ENCODE measurements at places on chromosomes 1 and 21. TPM values are rescaled to one million over a fixed set of nuclear protein-coding genes. Genes with fewer than 3 reads are reported as not detected.

- peaks cover 1% of the 10 kb centered on the region for H3K27me3 ChIP-seq
- H3K36me3 ChIP-seq: no peaks in the 10 kb centered on the region
- peak overlapping the region; percentile 72 for H3K4me3 ChIP-seq
- peak; percentile 99 for DNase-seq
Observed at GRCh38 chr1:53145942-53146708, 3.7 kb upstream of the SLC1A7 start.

DNA sequence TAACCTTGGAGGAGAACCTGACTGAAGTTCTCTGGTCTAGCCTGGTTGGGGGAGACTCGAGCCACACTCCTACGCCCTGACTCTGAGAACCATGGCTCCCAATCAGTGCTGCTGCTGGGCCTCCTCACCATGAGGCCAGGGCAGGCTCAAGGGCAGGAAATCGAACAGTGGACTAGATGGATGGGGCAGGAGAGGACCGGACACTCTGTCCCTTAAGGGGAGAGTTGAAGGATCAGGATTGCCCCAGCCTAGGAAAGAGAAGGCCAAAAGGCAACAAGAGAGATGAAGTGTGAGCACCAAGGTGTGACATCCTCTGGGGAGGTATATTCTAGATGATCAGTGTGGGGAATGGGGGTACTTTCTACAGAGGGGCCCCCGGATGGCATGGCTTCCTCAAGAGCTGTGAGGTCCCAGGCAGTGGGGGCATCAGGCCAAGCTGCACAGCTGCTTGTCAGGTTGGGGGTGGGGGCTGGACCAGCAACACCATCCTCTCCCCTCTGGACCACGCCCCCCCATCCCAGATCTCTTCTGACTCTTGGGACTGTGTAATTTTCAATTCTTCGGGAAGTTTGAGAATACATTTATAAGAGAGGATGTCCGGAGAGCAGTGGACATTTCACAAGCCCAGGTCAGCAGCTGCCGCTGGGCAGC is 34.0 kb downstream of the MX1 start:
- 0 out of 2 replicates have a peak, but pooled peaks cover 5% of the 10 kb centered on the region for H3K4me1 ChIP-seq
- DNase-seq: no peak
- H3K27me3 ChIP-seq: peaks cover 3% of the 10 kb centered on the region
- H3K27ac ChIP-seq: no peak overlapping the region

DNA sequence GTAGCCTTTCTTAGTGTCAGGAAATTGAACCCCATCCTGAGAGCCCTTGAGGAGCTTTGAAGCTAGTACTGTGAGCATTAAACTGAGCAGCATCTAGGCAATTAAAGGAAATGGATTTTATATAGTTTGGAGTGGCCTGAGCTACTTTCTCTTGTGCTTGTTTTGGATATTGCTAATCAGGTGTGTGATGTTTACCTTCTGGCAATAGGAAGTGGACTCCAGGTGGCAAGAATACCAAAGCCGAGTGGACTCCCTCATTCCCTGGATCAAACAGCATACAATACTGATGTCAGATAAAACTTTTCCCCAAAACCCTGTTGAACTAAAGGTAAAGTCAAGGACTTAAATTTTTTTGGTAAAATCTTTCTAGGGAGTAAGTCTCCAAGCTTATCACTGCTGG is 79.4 kb downstream of the MACF1 start:
- no peak overlapping the region for H3K4me3 ChIP-seq
- no peak for DNase-seq
- H3K27ac ChIP-seq: no peak overlapping the region
- peaks cover 20% of the 10 kb centered on the region for H3K4me1 ChIP-seq
- H3K27me3 ChIP-seq: peaks cover 3% of the 10 kb centered on the region

Gene PKP1
- not detected for total RNA-seq

Gene PTTG1IP
- total RNA-seq: 264 TPM

GRCh38 chr1:230568008-230568407 is 74.3 kb upstream of the COG2 start:
- no peaks in the 10 kb centered on the region for H3K27me3 ChIP-seq
- no peak overlapping the region for H3K4me3 ChIP-seq
- H3K27ac ChIP-seq: no peak overlapping the region
- H3K4me1 ChIP-seq: no peaks in the 10 kb centered on the region
- H3K36me3 ChIP-seq: no peaks in the 10 kb centered on the region

DNA sequence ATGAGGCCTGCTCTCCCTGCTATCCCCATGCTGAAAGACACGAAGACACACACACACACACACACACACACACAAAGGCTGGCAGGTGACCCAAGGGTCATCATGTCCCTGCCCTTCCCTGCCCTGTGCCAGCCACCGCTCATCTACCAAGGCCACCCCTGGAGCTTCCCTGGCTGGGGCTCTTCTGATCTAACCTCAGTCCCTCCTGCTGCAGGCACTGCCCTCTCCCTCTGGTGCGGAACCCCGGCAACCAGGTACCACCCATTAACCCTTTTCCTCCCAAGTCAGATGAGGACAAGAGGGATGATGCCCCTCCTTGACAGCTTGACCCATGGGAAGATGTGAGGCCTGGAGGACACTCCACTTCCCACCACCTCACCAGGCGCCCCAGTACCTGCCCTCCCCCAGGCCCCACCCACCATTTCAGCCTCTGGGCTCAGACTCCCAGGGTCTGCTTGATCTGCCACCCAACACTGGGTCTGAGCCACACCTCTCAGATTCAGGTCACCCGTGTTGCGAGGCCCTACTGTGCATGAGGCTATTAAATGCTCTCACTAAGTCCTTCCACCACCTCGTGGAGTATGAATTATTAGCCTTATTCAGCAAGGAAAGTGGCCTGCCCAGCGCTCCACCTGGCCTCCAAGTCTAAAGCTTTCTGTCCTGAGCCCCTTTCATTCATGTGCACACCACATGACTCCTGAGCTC is 2.5 kb downstream of the SDC3 start:
- H3K27ac ChIP-seq: no peak overlapping the region
- no peak overlapping the region for H3K4me3 ChIP-seq
- H3K4me1 ChIP-seq: peaks cover 61% of the 10 kb centered on the region

- H3K36me3 ChIP-seq: no peaks in the 10 kb centered on the region
- H3K27ac ChIP-seq: no peak overlapping the region
- no peak for DNase-seq
- H3K27me3 ChIP-seq: peaks cover 2% of the 10 kb centered on the region
- H3K4me1 ChIP-seq: no peaks in the 10 kb centered on the region
Observed at GRCh38 chr1:96290033-96290432, 431.6 kb upstream of the PTBP2 start.

GRCh38 chr1:175733722-175734121 is 9.7 kb downstream of the TNR start:
- no peaks in the 10 kb centered on the region for H3K4me1 ChIP-seq
- H3K36me3 ChIP-seq: peaks cover 5% of the 10 kb centered on the region
- no peak for DNase-seq
- no peaks in the 10 kb centered on the region for H3K27me3 ChIP-seq
- H3K4me3 ChIP-seq: no peak overlapping the region

DNA sequence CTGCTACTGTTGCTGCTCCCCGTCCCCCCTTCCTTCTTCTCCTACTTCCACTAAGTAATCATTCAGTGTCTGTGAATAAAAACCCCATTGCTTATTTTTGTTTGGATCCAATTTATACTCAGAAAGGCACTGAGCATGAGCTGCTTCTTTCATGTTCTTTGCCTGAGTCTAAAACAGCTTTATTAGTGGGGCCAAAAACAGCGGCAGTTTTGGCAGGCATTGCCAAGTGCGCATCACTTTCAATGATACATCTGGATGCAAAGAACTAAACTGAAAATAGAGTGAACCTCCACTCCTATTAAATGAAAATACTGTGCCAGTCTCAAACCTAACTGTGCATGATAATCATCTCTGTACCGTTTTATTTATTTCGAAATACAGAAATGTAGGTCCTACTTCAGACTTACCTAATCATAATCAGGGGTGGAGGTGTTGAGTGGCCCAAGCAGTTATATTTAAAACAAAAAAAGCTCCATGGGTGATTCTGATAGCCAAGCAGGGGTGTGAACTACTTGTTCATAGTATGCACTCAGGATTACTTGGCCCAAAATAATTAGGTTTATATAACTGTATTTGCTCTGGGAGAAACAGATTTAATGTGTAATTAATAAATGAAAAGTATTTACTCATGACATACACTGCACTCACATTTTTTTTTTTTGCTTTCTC is 48.4 kb downstream of the NEK7 start:
- H3K4me3 ChIP-seq: peak overlapping the region; percentile 16
- peak overlapping the region; percentile 59 for H3K27ac ChIP-seq
- no peak for DNase-seq
- peaks cover 20% of the 10 kb centered on the region for H3K27me3 ChIP-seq
- peaks cover 37% of the 10 kb centered on the region for H3K36me3 ChIP-seq

Gene ZNF593OS
- not detected for total RNA-seq

Gene SPRR4
- not detected for total RNA-seq

GRCh38 chr1:159943278-159943640 is 2.2 kb downstream of the IGSF9 start:
- H3K27me3 ChIP-seq: peaks cover 51% of the 10 kb centered on the region
- no peak overlapping the region for H3K27ac ChIP-seq
- H3K4me1 ChIP-seq: peaks cover 13% of the 10 kb centered on the region
- no peak overlapping the region for H3K4me3 ChIP-seq
- DNase-seq: no peak

- H3K4me1 ChIP-seq: no peaks in the 10 kb centered on the region
- no peak overlapping the region for H3K27ac ChIP-seq
- no peaks in the 10 kb centered on the region for H3K27me3 ChIP-seq
- no peak overlapping the region for H3K4me3 ChIP-seq
- no peaks in the 10 kb centered on the region for H3K36me3 ChIP-seq
- DNase-seq: no peak
Observed at GRCh38 chr1:187281085-187281484, 452.3 kb downstream of the PLA2G4A start.

Gene CFAP107
- not detected for total RNA-seq

GRCh38 chr1:6157132-6157527 is 23.0 kb downstream of the CHD5 start:
- H3K4me3 ChIP-seq: no peak overlapping the region
- no peak for DNase-seq
- H3K27ac ChIP-seq: no peak overlapping the region
- H3K4me1 ChIP-seq: peaks cover 11% of the 10 kb centered on the region
- H3K36me3 ChIP-seq: no peaks in the 10 kb centered on the region

DNA sequence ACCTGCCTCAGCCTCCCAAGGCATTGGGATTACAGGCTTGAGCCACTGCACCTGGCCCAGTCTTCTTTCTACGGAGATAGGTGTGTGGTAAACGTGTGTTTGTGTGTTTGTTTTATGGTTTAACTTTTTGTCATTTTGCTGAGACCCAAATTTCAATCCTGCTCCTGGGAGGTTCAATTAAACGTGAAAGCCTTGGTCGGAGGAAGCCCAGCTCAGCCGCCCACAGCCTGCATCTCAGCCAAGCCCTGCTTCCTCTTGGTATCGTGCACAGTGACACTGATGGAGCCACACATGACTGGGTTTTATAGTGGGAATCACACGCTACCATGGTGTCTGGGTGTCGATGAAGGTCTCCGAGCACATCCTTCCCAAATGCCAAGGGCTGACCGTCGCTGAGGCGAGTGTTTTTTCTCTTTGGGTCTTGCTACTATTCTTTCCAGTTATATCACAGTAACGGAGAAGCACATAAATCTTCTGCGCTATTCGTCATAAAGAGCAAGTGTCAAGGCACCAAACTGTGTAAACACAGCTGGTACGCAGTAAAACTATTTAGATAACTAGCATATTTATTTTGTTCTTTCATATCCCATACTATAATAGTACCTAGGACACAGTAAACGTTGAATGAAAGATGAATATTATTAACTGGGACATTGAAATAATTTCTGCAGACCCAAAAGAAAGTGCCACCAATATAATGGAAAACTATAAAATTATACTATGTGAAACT is 39.3 kb downstream of the HLCS start:
- no peak for DNase-seq
- H3K4me1 ChIP-seq: peaks cover 32% of the 10 kb centered on the region
- H3K4me3 ChIP-seq: no peak overlapping the region
- no peak overlapping the region for H3K27ac ChIP-seq

DNA sequence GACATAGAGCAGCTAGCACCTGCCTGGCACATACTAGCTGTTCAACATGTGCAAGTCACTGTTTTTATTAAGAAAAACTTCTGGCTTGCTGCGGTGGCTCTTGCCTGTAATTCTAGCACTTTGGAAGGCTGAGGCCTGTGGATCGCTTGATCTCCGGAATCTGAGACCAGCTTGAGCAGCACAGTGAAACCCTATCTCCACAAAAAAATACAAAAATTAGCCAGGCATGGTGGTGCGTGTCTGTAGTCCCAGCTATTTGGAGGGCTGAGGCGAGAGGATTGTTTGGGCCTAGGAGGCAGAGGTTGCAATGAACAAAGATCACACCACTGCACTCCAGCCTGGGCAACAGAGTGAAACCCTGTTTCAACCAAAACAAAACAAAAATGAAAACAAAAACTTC is 27.7 kb upstream of the C8B start:
- no peak for DNase-seq
- H3K27me3 ChIP-seq: no peaks in the 10 kb centered on the region
- no peaks in the 10 kb centered on the region for H3K36me3 ChIP-seq
- no peak overlapping the region for H3K27ac ChIP-seq
- H3K4me1 ChIP-seq: no peaks in the 10 kb centered on the region
- no peak overlapping the region for H3K4me3 ChIP-seq

Gene LRRN2
- total RNA-seq: not detected

- no peaks in the 10 kb centered on the region for H3K36me3 ChIP-seq
- H3K4me1 ChIP-seq: no peaks in the 10 kb centered on the region
- no peak overlapping the region for H3K27ac ChIP-seq
- H3K4me3 ChIP-seq: no peak overlapping the region
Observed at GRCh38 chr21:42526379-42526727, 12.7 kb downstream of the SLC37A1 start.

- H3K27me3 ChIP-seq: peaks cover 21% of the 10 kb centered on the region
- peaks cover 59% of the 10 kb centered on the region for H3K4me1 ChIP-seq
- peaks cover 73% of the 10 kb centered on the region for H3K36me3 ChIP-seq
- peak overlapping the region; percentile 61 for H3K27ac ChIP-seq
Observed at GRCh38 chr1:85351202-85351828, 74.9 kb upstream of the BCL10 start.

- H3K36me3 ChIP-seq: no peaks in the 10 kb centered on the region
- no peak for DNase-seq
- no peaks in the 10 kb centered on the region for H3K27me3 ChIP-seq
- no peaks in the 10 kb centered on the region for H3K4me1 ChIP-seq
Observed at GRCh38 chr1:82034812-82035211, 234.1 kb downstream of the ADGRL2 start.

GRCh38 chr1:59978026-59978425 is 51.5 kb upstream of the CYP2J2 start:
- no peak for DNase-seq
- H3K27ac ChIP-seq: no peak overlapping the region
- peaks cover 21% of the 10 kb centered on the region for H3K27me3 ChIP-seq
- no peaks in the 10 kb centered on the region for H3K4me1 ChIP-seq

DNA sequence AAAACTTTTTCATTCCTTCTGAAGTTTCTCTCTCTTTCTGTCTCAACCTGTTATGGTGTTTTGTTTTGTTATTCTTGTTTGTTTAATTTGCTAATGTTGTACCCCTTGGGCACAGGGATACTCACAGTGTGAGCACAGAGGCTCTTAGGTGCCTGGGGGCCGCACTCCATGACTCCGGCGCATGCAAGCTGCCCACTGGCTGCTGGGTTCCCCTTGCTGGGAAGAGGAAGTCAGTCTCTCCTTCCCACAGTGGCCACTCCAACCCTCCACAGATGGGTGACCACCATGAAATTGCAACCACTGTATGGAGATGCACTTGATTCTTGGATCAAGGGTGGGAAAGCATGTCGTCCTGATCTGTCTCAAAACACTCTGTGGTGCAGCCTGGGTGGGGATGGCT is 4.6 kb upstream of the CD1A start:
- no peaks in the 10 kb centered on the region for H3K4me1 ChIP-seq
- H3K36me3 ChIP-seq: no peaks in the 10 kb centered on the region
- H3K4me3 ChIP-seq: no peak overlapping the region
- H3K27me3 ChIP-seq: peaks cover 1% of the 10 kb centered on the region
- no peak for DNase-seq

- no peaks in the 10 kb centered on the region for H3K27me3 ChIP-seq
- H3K4me1 ChIP-seq: peaks cover 13% of the 10 kb centered on the region
- no peak overlapping the region for H3K4me3 ChIP-seq
- no peak for DNase-seq
- peaks cover 22% of the 10 kb centered on the region for H3K36me3 ChIP-seq
Observed at GRCh38 chr1:172851077-172851476, 192.2 kb downstream of the FASLG start.
